Right kidney (tissue), 9 donors: ENCODE measurements at places on chromosomes 7 and 10.
A peak's percentile ranks its signal among the peaks of the same experiment; 100 is the strongest.

DNA sequence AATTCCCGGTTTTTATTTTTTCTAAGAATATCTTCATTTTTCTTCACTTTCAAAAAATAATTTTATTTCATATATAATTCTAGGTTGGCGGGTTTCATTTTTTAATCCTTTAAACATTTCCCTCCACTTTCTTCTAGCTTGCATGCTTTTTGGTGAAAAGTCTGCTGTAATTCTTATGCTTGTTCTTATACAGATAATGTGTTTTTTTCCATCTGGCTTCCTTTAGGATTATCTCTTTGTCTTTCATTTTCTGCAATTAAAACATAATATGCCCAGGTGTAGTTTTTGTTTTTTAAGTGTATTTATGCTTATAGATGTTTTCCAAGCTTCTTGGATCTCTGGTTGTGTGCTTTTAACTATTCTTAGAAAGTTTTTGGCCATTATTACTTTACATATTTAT, 341.3 kb upstream of the SEMA3C start:
- DNase-seq, result no peak

DNA sequence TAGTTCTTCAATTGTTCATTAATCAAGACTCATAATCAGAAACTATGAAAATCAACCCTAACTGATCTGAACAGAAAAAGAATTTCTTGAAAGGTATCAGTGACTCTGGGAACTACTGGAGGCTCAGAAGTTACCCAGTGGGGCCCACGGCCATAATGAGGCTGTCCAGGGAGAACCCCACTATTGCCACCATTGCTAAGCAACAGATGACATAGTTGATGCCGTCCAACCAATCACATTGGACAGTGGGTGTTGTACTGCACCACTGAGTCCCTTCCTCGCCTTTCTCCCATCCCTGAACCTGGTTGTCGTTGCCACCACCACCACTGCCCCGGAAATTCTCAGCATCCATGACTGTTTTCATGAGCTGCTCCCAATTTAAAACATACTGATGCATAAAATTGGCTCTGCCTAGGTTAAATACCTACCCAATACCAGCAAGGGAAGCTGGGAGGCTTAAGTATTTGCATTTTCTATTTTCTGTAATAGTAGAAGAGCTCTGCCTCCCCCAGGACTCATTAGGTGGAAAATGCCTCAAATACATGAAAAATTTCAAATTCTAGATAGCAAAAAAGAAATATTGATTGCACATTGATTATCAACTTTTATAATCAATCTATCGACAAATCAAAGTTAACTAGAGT, 26.7 kb upstream of the USP6NL start:
- DNase-seq, result no peak

DNA sequence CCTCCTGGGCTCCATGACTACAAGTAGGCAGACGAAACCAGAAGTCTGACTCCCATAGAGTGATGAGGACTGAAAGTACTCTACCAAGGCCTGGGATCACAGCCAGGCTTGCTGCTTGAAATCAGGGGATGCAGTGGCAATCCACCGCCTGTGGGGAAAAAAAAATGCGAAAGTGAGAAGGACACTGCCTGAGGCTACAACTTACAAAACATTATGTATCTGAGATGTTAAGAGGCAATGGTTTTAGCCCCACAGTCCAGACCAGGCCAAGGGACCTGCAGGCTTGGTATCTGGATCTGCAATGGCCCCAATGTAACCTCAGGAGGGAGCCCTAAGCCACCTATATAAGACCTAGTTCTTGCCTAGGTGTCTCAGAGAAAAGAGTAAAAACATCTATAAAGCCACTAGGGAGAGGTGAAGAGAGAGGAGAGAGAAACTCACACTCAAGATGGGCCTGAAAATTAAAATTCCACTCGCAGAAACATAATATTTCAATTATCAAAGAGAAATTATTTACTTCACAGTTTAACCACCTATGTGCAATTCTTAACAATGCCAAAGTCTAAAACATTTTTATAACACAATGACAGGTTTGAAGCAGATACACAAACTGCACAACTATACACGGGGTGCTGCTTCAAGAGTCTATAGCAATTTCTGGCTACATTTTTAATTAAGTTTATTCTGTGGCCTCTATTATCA, 13.9 kb downstream of the DNAJC1 start:
- peak; percentile 23 for DNase-seq

- DNase-seq, result no peak
Observed at GRCh38 chr7:31875424-31875823, 188.4 kb downstream of the PPP1R17 start.

DNA sequence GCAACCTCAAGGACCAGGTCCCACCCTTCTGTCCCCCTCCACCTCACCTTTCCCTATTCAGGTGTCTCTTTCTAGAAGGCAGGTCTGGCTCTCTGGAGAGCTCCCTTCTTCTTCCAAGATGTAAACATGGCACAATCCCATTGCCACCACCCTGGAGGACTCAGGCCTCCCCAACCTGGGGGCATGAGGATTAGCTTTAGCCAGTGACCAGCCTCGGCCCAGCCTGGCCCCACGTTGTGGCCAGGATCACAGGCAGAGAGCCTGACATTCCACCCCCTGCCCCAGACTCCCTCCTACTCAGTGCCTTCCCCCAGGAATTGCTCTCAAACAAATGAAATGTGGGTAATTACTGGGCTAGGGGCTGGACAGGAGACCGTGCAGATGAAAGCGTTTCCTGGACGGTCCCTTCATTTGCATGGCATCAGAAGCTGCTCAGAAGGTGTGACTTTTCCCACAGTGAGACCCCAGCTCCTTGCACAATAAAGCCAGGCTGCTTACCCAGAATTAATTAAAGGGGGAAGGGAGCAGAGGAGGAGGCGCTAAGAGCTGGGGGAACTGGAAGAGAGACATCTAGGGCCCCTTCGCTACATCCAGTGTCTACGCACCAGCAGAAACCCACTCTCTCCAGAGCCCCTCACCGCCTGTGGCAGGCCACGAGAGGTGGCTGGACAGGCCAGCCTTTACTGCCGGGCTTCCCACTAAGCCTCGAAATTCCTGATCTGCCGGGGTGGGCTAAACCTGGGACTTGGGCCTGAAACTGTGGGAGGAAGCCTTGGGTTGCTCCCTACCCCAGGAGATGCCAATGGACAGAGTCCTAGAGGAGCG, 7.7 kb downstream of the FGF8 start:
- DNase-seq, result no peak

DNA sequence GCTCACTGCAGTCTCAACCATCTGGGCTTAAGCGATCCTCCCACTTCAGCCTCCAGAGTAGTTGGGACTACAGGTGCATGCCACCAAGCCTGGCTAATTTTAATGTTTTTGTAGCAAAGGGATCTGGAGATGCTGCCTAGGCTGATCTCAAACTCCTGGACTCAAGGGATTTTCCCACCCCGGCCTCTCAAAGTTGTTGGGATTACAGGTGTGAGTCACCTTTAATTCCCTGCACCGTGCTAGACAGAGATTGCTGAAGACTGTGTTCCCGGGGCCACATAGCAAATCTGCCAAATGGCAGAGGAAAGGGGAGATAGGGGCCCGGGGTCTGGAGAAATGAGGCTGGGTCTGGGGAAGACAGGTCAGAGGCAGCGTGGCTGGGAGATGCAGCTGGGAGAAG, 20.6 kb upstream of the PSMG3 start:
- no peak for DNase-seq

GRCh38 chr7:128353610-128354009, 7.9 kb downstream of the PRRT4 start:
- DNase-seq, result no peak

DNA sequence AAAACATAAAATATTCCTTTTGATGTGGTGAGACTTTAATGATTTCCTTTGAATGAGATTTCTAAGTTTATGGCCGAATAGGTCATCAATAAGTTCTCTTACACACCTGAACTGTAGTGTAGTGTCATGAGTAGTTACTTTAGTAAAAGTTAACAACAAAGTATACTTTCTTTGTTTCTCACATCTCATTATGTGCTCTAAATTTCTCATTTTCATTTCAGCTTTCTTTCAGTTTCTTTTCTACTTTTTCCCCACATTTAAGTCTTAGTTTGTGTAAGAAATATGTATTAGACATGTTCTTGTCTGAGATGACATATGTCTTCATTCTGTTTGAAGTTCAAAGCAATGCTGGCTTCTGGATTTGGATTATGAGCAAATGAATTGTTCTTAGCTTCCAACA, 348.1 kb downstream of the ANKRD7 start:
- no peak for DNase-seq

GRCh38 chr7:24227603-24228359, 56.2 kb upstream of the NPY start:
- DNase-seq, result no peak

- no peak for DNase-seq
Observed at GRCh38 chr7:134820295-134820694, 40.9 kb downstream of the CALD1 start.

GRCh38 chr7:20393616-20394015, 62.9 kb downstream of the ITGB8 start:
- DNase-seq, result no peak
